ENCODE measurements at places on chromosomes 2 and 18.

GRCh38 chr2:148742373-148742772 is 97.8 kb downstream of the EPC2 start:
- no peak for DNase-seq

DNA sequence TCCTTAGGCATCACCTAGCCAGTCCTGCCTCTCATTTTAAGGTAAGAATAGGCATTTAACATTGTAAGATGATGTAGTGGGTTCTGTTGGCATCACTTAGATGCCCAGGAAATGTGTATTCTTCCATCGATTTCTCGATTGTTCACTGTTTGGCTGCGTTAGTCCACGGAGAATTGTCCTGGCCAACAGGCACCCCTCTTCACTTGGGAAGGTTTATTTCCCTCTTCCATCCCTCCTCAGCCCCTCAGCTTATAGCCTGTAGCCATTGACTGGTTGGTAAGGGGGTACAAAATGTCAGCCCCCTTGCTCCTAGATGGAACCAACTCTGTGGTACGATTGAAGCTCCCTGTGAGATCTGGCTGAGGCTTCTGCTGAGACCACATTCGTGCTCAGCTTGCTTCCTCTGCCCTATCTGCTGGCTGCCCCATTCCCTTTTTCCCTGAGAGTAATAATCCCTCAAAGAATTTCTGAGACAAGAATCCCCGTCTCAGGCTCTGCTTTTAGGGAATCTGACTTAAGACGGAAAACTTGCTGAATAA is 43.4 kb downstream of the PLEKHA3 start:
- no peak for DNase-seq

GRCh38 chr2:97910403-97911205 is 85.1 kb downstream of the TMEM131 start:
- no peak for DNase-seq

- DNase-seq, result no peak
Observed at GRCh38 chr2:120901201-120901600, 165.5 kb downstream of the GLI2 start.

GRCh38 chr18:13594551-13594950 is 131.8 kb downstream of the FAM210A start:
- DNase-seq, result no peak

- DNase-seq, result no peak
Observed at GRCh38 chr2:98617149-98617548, 8.8 kb downstream of the UNC50 start.

DNA sequence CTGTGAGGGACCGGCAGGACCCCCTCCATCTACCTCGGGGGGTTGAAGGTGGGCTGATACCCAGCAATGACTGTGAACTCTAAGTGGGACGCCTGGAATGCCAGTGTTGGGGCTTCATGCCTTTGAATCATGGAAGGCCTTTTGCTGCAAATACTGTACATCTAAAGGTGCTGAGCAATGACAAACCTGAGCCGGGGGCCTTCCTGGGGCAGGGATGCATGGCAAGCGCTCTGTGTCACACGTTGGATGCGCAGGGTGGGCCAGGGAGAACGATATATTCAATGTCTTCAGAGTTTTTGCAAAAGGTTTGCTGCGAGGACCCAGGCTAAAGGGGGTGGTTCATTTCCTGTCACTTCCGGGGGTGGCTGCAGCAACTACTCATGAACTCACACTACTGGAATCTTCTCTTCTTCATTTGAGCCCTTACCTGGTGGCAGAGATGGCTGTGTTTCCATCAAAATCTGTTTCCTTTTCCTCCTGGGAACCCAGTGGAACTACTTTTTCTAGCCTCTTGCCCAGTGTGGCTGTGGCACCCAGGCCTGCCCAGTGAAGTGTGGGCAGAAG is 24.1 kb upstream of the INHBB start:
- DNase-seq, result no peak

DNA sequence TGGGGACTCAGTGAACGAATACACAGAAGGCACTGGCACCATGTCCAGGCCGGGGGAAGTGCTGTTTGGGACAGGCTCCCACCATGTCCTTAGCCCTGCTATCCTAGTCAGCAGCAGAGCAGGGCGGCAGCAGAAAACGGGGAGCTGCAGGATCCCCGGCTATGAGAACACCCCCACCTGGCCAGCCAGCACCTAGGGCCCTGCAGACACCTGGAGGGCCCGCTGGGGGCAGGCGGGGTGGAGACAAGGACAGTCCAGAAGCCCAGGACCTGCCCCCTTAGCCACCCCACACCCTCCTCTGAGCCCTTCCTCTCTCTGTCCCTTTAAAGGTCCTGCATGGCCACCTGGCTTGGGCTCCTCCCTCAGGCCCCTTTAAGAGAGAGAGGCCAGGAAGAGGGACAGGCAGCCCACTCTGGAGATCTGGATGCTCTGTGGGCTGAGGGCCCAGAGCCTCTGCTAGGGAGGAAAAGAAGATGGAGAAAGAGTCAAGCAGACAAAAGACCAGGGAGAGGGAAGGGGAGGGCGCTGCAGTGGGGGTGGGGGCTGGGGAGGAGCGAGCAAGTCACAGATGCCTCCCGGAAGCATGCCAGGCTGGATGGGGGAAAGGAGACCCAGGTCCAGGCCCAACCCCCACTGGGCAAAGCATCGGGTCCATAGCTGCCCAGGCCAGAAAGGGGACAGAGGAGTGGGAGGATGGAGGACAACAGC is 48.6 kb downstream of the BIN1 start:
- DNase-seq, result no peak

- no peak for DNase-seq
Observed at GRCh38 chr2:158217593-158217992, 115.9 kb downstream of the UPP2 start.

DNA sequence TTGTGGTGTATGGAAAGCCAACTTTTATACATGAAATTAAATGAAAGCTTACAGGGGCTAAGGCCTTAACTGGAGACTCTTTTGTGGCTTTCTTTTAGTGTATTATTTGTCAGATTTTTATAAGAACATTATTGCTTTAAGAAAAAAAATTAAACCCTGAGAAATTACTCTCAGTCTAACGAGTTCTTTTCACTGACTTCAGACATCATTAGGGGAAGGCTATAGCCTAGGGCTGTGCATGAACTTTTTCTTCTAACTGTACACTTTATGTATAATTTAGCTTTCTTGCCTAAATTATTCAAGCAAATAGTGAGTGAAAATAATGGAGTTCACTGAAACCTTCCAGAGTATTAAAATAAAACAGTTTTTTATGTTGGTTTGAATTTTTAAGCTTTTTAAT is 151.1 kb upstream of the MEIS1 start:
- DNase-seq, result no peak

- no peak for DNase-seq
Observed at GRCh38 chr2:990970-991369, 40.3 kb downstream of the SNTG2 start.

DNA sequence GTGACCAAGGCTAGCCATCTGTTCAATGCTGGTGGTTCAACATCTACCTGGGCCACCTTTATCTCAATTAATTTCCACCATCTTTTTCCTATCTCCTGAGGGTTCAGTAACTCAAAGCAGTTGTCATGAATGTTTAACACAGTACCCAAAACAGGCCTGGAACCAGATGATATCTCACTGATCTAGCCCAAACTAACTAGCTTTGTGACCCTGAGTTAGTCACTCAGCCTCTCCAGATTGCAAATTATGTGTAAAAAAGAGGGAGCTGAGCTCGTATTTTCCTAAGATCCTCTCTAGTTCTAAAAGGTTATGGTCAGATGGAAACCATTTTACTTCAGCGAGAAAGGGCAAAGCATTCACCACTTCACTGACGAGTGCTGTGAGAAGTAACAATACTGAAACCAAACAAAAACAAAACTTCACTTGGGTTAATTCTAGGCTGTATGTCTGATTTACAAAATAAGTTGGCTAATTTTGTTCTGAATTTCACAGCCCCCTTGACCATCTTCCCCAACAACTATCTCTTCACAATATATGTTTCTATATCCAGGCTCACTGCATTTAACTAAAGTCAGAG is 14.8 kb downstream of the SPRED2 start:
- DNase-seq, result no peak
